ENCODE measurements at places on chromosomes 1 and 21. TPM values are rescaled to one million over a fixed set of nuclear protein-coding genes. Genes with fewer than 3 reads are reported as not detected.

- no peak overlapping the region for H3K27ac ChIP-seq
- H3K4me1 ChIP-seq: no peaks in the 10 kb centered on the region
- H3K27me3 ChIP-seq: peaks cover 15% of the 10 kb centered on the region
- no peak for DNase-seq
- no peaks in the 10 kb centered on the region for H3K36me3 ChIP-seq
- no peak overlapping the region for H3K4me3 ChIP-seq
Observed at GRCh38 chr1:203544485-203544884, 50.5 kb downstream of the OPTC start.

DNA sequence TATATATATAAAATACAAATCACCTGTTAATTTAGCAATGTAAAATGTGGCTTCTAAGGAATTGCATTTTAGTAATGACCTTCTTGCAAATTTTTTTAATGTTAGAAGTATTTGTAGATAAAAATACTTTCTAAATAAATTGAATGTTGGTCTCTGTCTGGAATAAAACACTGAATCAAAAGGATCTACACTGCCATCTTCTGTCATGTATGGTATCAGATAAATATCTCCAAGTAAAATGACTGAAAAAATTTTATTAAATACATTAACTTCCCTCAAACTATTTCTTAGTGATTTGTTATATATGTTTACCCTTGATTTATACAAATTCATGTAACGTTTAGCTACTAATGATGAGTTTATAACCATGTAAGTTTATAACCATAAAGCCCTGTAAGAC, 2029.3 kb downstream of the MRPL39 start:
- H3K36me3 ChIP-seq: no peaks in the 10 kb centered on the region
- H3K4me1 ChIP-seq: no peaks in the 10 kb centered on the region
- H3K27ac ChIP-seq: no peak overlapping the region
- DNase-seq: no peak
- H3K27me3 ChIP-seq: no peaks in the 10 kb centered on the region

The SPRR1A gene
- not detected for total RNA-seq

The CD247 gene
- total RNA-seq: 1.0 TPM

The HEYL gene
- total RNA-seq: not detected

- no peaks in the 10 kb centered on the region for H3K36me3 ChIP-seq
- no peak overlapping the region for H3K4me3 ChIP-seq
- H3K27ac ChIP-seq: no peak overlapping the region
Observed at GRCh38 chr1:168719306-168720111, 9.5 kb downstream of the DPT start.

DNA sequence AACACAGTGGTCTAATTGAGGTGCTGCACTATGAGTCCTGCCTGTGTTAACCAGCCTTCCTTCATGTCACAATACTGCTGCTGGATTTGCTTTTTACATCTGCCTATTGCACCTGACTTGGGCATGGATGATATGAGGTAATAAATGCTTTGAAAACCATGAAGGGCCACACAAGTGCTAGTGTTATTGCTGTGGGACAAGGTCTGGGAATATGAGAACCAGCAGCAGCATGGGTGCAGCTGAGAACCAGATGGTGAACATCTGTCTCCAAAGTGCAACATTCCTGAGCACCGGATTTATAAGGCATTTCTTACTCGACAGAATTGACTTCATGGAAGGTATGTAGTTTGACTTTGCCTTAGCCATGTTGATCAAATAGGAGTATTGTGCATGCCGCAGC, 16.6 kb downstream of the TRIM45 start:
- no peaks in the 10 kb centered on the region for H3K4me1 ChIP-seq
- peaks cover 30% of the 10 kb centered on the region for H3K36me3 ChIP-seq
- H3K27ac ChIP-seq: no peak overlapping the region
- no peak for DNase-seq

The DNAH14 gene
- total RNA-seq: not detected

The ZYG11A gene
- 1.3 TPM for total RNA-seq

DNA sequence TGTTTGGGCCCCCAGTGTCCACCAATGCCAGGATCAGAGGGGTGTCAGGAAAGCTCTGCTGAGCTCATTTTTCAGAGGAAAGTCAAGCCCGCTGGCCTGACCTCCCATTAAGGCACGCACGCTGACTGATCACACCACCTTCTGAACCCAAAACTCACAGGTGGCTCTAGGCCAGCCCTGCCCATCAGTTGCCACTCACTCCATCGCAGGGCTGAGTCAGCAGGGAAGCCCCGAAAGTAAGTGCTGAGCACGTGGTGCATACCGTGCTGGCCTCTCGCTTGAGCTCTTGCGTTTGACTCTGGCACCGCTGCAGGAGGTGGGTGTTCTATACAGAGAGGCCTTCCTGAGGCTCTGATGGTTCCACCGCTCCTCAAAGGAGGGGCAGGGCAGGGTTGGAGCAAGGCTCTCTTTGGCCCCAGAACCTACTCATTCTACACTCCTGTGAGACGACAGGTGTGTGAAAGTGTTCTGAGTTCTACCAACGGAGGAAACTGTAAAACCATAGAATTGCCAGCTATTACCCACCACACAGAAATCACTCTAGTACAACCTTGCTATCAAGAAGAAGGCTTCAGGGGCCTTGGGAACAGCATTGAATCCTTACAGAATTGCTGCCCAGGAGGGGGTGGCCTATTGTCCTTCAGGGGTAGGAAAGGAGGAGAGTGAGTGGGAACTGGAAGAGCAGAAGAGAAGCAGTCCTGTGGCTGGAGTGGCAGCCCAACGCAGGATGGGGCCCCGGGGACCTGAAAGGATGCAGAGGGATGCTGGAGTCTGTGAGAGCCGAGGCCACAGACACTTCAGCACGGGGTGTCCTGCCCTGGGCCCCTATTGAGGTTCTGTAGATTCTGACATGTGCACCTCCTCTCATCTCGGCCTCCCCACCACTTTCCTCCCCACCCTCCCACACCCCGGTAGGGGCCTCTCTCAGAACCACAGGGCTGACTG, 214.7 kb upstream of the EDN2 start:
- H3K27me3 ChIP-seq: no peaks in the 10 kb centered on the region
- peak overlapping the region; percentile 65 for H3K27ac ChIP-seq
- no peaks in the 10 kb centered on the region for H3K36me3 ChIP-seq
- no peak overlapping the region for H3K4me3 ChIP-seq
- DNase-seq: peak; percentile 38
- H3K4me1 ChIP-seq: peaks cover 13% of the 10 kb centered on the region

DNA sequence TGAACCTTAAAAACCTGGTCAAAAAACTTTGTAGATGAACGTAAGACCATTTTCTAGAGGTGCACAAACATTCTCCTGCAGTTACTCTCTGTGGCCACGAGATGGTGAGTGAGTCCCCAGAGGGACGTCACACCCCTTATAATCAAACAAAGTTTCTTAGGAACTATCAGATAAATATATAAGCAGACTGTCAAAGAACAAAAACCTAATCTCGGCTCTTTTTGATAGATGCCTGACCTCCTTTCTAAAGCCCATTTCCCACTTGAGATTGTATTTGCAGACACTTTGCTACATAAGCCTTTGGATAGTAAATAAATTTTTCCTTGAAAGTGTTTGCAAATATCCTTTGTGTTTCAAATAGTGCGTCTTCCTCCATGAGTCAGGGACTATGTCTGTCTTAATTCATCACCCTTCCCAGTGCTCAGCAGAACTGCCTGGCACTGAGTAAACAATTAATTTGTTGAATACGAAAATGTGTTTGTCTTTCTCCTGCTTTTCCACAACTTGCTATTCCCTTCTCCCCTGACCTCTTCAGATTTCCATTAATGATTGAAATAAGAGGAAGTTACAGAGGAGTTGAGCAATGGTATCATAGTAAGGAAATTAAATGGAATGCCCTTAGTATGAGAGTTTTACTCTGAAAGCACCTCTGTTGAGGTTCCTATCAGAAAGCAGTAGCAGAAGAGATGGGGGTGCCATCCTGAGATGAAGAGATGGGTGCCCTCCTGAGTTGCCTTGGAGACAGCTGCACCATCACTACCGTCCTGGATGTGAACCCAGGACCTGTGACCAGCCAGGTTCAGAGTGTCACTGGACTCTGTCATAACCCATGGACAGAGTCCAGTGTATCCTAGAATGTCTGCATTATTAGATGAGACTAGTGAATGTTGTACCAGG, 57.8 kb upstream of the RAVER2 start:
- no peak overlapping the region for H3K27ac ChIP-seq
- no peaks in the 10 kb centered on the region for H3K27me3 ChIP-seq
- no peak overlapping the region for H3K4me3 ChIP-seq
- no peaks in the 10 kb centered on the region for H3K4me1 ChIP-seq
- no peak for DNase-seq
- H3K36me3 ChIP-seq: no peaks in the 10 kb centered on the region

DNA sequence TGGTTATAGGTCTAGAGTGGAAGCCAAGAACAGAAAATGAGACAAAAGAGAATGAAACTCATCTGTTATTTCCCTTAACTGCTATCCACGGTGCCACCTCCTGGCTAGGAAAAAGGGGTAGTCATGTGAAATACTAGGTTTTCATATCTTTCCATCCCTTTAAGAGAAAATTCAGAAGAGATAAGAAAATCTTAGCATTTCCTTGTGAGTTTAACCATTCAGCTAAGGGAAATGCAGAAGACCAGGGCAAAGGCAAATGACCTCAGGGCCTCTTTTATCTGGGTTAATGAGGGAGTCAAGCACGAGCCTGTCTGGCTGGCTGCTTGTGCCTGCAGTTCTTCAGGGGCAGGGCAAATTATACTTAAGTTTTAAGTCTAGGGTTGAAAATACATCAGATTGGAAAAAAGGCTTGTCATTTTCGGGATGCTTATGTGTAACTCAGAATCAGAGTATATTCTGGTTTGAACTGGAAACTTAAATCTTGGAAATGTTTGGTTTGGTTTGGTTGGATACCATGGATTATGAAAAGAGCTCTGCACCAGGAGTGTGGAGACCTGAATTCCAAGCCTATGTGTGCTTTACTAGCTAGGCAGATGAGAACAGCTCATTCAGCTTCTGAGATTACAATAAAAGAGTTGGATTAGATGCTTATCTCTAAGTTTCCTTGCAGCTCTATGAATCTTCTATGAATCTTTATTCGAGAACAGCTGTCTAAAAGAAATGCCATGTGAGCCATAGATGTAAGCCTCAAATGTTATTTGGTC, 19.9 kb downstream of the NIBAN1 start:
- no peaks in the 10 kb centered on the region for H3K36me3 ChIP-seq
- no peak overlapping the region for H3K27ac ChIP-seq
- no peaks in the 10 kb centered on the region for H3K27me3 ChIP-seq
- no peak for DNase-seq
- H3K4me3 ChIP-seq: no peak overlapping the region

The GNPAT gene
- total RNA-seq: 45.7 TPM

DNA sequence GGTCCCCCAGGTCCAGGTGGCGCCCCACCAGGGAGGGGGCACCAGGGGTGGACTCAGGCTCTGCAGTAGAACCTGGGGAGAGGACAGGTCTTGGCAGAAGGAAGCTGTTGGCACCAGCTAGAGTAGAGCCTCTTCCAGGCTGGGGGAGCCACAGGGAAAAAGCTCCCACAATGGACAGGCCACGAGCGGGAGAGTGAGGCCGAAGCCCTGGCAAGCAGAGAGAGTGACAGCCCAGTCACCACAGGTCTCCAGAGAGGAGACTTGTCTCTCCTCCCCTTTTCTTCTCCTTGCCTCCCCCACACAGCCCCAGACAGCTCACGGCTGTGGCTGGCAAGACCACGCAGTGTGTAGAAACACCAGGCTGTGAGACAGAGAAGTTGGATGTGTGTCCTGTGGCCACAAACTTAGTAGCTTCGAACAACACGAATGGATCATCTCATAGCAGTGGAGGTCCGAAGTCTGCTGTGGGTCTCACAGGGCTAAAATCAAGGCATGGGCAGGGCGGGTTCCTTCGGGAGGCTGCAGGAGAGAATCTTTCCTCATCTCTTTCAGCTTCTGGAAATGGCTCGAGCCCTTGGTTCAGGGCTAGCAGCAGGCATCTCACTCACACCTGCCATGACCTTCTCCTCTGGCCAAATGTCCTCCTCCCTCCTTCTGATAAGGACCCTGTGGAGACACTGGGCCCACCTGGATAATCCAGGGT, 3.3 kb downstream of the KRTAP12-4 start:
- H3K27ac ChIP-seq: no peak overlapping the region
- no peak for DNase-seq
- peaks cover 5% of the 10 kb centered on the region for H3K27me3 ChIP-seq
- H3K36me3 ChIP-seq: no peaks in the 10 kb centered on the region
- H3K4me3 ChIP-seq: no peak overlapping the region

- H3K27ac ChIP-seq: no peak overlapping the region
- peaks cover 12% of the 10 kb centered on the region for H3K27me3 ChIP-seq
- peaks cover 10% of the 10 kb centered on the region for H3K4me1 ChIP-seq
- H3K36me3 ChIP-seq: peaks cover 5% of the 10 kb centered on the region
- DNase-seq: no peak
Observed at GRCh38 chr21:43195121-43196021, 26.6 kb downstream of the CRYAA start.

The ADORA3 gene
- not detected for total RNA-seq

- H3K27me3 ChIP-seq: no peaks in the 10 kb centered on the region
- H3K27ac ChIP-seq: no peak overlapping the region
- no peak for DNase-seq
Observed at GRCh38 chr1:232016616-232017015, 390.0 kb downstream of the DISC1 start.

- H3K4me3 ChIP-seq: no peak overlapping the region
- H3K4me1 ChIP-seq: peaks cover 4% of the 10 kb centered on the region
- peak overlapping the region; percentile 3 for H3K27ac ChIP-seq
- peaks cover 50% of the 10 kb centered on the region for H3K36me3 ChIP-seq
- no peak for DNase-seq
- H3K27me3 ChIP-seq: no peaks in the 10 kb centered on the region
Observed at GRCh38 chr1:178844436-178844835, 26.4 kb downstream of the ANGPTL1 start.

The SLC1A7 gene
- not detected for total RNA-seq

The AUNIP gene
- total RNA-seq: 0.64 TPM

The KRTAP10-2 gene
- total RNA-seq: not detected

- peaks cover 55% of the 10 kb centered on the region for H3K4me1 ChIP-seq
- DNase-seq: no peak
- H3K36me3 ChIP-seq: peaks cover 2% of the 10 kb centered on the region
- peak overlapping the region; percentile 50 for H3K27ac ChIP-seq
Observed at GRCh38 chr1:221801773-221802516, 60.1 kb upstream of the DUSP10 start.

- no peak overlapping the region for H3K27ac ChIP-seq
- no peaks in the 10 kb centered on the region for H3K36me3 ChIP-seq
- DNase-seq: no peak
- H3K27me3 ChIP-seq: peaks cover 4% of the 10 kb centered on the region
- H3K4me1 ChIP-seq: peaks cover 2% of the 10 kb centered on the region
- H3K4me3 ChIP-seq: no peak overlapping the region
Observed at GRCh38 chr21:37338671-37339551, 27.7 kb upstream of the DYRK1A start.
